Thyroid gland (tissue), 4 donors: ENCODE measurements at places on chromosomes 12 and 14. TPM values are rescaled to one million over a fixed set of nuclear protein-coding genes. Genes with fewer than 3 reads are reported as not detected.

Gene ITPK1
- 56.1 TPM for total RNA-seq

Gene ITGA5
- 64.5 TPM for total RNA-seq

Gene KLHDC1
- 16.3 TPM for total RNA-seq

Gene OAS2
- total RNA-seq, result 2.7 TPM

Gene GPRC5D
- total RNA-seq, result not detected

Gene PXN
- total RNA-seq, result 95.5 TPM

- DNase-seq, result no peak
Measured at GRCh38 chr12:69262264-69262974, 23.1 kb downstream of the CPSF6 start.

GRCh38 chr12:104183443-104183842, 32.1 kb upstream of the TXNRD1 start:
- DNase-seq, result no peak

DNA sequence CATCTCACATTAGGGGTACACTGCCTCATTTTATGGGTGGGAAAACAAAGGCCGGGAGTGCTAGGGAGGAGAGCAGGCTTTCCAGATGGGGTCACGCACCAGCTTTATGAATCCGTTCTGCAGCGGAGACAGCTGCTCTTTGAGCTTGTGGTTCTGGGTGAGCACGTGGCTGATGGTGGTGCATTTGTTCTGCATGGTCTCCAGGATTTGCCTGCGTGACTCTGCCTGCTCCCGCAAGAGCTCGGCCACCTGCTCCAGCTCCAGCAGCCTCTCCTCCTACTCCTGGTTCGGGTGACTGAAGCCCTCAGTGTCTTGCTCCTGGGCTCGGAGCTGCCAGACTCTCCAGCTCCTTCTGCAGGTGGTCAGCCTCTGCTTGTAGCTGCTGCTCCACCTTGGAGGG, 23.6 kb upstream of the BLTP3B start:
- no peak for DNase-seq

GRCh38 chr12:54459355-54459754, 14.0 kb downstream of the GTSF1 start:
- no peak for DNase-seq

DNA sequence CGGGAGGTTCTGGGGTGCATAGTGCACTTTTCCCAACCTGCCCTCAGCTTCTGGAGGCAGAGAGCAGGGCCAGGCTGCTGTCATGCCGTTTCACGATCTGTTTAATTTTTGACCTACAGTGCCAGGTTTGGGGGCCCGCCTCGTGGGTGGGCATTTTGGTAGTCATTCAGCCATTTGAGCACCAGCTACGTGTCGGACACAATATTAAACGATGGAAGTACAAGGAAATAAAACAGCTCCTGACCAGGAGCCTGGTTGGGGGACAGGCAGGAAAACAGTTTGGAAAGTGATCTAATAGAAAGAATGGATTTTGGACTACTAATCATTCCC, 708 bp downstream of the FNTB start:
- no peak for DNase-seq

DNA sequence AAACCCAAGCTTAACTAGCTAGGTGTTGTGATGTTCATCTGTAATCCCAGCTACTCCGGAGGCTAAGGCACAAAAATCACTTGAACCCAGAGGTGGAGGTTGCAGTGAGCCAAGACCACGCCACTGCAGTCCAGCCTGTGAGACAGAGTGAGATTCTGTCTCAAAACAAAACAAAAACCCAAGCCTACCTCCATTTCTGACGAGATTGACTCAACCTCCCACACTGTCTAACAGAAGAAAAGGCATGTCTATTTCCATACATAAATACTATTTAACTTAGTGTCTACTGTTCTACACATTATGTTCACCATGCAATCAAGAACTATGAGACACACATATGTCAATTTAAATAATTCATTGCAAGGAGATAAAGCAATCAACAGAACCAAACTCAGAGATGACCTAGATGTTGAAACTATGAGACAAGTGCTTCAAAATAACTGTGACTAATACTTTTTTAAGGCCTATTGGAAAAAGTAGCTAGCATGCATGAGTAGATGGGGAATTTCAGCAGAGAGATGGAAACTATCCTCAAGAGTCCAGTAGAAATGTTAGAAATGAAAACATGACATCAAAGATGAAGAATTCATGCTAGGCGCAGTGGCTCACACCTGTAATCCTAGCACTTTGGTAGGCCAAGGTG, 75.9 kb upstream of the DHRS4 start:
- no peak for DNase-seq

DNA sequence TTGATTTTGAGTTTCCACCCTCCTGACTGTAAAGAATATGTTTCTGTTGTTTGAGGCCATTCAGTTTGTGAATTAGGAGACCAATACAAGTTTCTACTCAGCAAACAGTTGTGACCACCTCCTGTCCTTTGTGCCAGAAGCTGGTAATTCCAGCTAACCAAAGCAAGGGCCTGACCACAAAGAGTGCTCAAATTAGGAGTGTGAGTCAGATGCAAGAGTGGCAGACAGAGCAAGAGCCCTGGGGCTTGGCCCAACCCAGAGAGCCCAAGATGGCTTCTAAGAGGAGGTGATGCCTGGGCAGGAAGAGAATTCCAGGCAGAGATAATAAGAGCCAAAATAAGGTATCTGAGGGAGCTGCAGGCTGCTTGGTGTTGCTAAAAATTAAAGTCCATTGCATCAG, 77.7 kb upstream of the C14orf132 start:
- no peak for DNase-seq

- no peak for DNase-seq
Measured at GRCh38 chr12:109092497-109093021, 713 bp downstream of the ALKBH2 start.
